ENCODE measurements at places on chromosomes 4 and X. TPM values are rescaled to one million over a fixed set of nuclear protein-coding genes. Genes with fewer than 3 reads are reported as not detected.

RHOXF2 gene
- total RNA-seq = not detected

SLC9A7 gene
- 3.6 TPM for total RNA-seq

XAGE1A gene
- not detected for total RNA-seq

POU3F4 gene
- total RNA-seq = not detected

DRD5 gene
- not detected for total RNA-seq

COX7B2 gene
- total RNA-seq = not detected

ACE2 gene
- total RNA-seq = not detected

SCML1 gene
- total RNA-seq = 30.1 TPM

PSAPL1 gene
- not detected for total RNA-seq

HEPH gene
- not detected for total RNA-seq

FREM3 gene
- total RNA-seq = not detected

RBM41 gene
- total RNA-seq = 21.2 TPM

- no peak for DNase-seq
Observed at GRCh38 chr4:47814618-47815295, 23.1 kb downstream of the CORIN start.

GRCh38 chrX:124256629-124257380, 75.7 kb upstream of the TEX13D start:
- no peak for DNase-seq

GRCh38 chr4:41009411-41009810, 204.9 kb downstream of the APBB2 start:
- DNase-seq = no peak

DNA sequence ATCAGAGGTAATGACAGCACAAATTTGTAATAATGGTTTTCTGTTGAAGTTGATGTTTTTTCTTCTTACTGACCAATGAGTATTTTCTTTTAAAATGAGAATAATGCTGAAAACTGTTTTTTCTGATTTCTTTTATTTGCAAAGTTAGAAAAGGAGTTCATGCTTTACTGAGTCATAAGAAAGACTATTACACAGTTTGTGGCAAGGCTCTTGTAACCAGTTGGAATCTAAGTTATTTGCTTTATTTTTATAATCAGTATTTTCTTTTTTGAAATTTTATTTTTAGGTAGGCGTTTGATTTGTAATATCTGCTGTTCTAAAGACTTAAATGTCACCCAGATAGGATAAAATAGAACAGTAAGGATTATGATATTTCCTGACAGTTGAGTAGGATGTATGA, 25.5 kb downstream of the ANAPC4 start:
- DNase-seq = no peak

- no peak for DNase-seq
Observed at GRCh38 chr4:81504112-81505003, 32.7 kb upstream of the RASGEF1B start.

DNA sequence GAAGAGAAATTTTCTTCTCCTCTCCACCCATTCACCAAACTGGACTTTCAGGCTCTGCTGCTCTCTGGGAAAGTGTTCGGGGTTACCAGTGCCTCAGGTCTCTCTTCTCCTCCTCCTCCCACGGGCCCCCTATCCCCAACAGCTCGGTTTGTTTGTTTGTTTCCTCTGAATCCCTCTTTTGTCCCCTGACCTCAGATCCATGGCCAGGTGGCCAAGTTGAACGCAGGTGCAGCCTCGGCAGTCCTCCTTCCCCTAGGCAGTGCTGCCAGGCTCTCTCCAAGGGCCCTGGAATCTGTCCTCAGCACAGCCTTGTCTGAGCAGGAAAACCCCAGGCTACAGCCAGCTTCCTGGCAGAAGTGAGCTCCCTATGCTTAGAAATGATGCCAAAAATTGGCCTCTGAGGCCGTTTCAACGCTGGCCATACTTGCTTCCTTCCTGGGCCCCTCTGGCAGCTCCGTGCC, 60.0 kb downstream of the FHDC1 start:
- no peak for DNase-seq

GRCh38 chr4:160319868-160320260, 1217.0 kb downstream of the RAPGEF2 start:
- no peak for DNase-seq

GRCh38 chr4:107155366-107155765, 119.3 kb upstream of the DKK2 start:
- no peak for DNase-seq

DNA sequence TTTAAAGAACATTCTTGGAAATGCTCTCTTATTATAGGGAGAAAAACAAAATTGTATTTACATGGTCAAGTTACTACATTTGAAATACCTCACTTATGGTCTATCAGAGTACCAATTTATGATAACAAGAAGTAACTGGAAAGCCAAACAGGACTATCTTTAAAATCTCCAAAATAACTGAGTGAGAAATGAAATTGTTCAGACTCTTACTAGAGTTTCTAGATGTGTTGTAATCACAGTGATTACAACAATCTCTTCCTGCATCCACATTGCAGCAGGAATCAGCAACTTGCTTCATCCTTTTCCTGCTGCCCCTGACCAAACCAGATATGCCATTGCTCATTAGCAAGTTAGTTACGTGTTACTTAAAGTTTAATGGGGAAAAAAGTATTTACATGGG, 245.2 kb upstream of the SMIM31 start:
- DNase-seq = no peak

- DNase-seq = no peak
Observed at GRCh38 chr4:168076989-168077725, 15.2 kb upstream of the ANXA10 start.

- DNase-seq = no peak
Observed at GRCh38 chr4:56226579-56226978, 160.7 kb downstream of the AASDH start.

DNA sequence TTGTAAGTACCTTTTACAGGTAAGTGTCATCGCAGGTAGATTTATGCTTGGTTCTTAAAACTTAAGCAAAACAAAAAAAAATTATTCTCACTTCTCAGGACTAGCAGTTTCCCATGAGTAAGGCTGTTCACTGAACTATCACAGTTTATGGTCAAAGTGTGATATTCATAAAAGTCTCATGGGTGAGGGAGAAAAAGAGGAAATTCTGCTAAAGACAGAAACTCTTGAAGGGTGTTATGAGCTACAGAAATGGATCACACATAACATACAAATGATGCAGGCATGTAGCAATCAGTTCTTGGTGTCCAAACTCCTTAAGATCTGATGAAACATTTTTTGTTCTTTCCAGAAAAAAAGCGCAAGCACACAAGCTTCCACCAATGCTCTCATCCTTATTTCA, 8.5 kb downstream of the RAB9A start:
- no peak for DNase-seq

DNA sequence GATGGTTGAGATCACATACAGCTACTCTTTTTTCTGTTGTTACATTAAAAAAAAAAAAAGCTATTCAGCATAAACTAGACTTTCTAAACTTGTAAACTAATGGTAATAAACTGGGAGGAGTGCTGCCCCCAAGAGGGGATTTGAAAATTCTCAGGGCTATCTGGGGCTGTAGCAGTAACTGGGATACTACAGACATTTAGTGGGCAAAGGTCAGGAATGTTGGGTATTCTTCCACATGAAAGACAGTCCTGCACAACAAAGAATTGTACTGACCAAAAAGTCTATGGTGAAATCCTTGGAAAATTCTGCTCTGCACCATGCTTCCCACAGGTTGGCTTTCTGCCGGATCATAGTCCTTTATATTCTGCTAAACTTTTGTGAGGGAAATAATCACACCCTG, 232.6 kb upstream of the BOD1L1 start:
- DNase-seq = no peak

GRCh38 chr4:86483773-86484172, 110.3 kb upstream of the PTPN13 start:
- no peak for DNase-seq
